NCI-H1048 (cell line): ENCODE measurements at places on chromosomes 3 and 15.

- no peak for DNase-seq
These were observed 160.9 kb downstream of the TIGIT start for GRCh38 chr3:114454551-114455251.

DNA sequence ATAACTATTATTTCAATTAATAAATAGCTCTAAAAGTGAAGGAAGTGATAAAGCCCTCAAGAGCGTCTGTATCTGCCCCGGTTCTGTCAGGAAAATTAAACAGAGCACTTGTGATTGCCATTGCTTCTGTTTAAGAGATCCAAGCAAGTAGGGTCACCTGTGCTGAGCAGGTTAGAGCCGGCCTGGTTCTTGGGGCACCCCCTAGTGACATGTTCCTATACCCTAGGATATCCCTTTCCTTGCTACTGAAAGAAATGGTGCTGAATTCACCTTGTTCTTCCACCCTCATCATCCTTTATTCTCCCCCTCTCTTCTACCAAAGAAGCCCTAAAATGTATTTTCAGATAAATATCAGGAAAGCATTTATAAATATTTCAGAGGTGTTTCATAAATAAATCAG is 323.5 kb downstream of the RORA start:
- no peak for DNase-seq

- no peak for DNase-seq
These were observed 334.7 kb downstream of the NLGN1 start for GRCh38 chr3:173732237-173732636.

DNA sequence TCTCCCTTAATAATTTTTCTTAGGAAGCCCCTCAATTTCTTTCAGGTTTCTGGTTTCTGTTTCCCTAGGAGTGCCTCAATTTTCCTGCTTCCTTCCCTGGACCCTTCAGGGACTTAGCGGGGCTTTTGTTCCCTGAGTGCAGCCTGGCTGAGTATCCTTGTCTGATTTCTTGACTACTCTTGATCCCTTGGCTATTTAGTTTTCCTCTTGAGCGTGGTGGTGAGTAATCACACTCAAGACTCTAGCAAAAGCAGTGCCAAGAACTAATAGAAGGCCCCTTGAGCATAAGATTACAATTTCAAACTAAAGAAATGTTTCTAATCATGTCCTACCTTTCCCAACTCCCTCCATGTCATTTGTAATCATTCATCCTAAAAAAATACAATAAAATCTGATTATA is 94.3 kb upstream of the C3orf80 start:
- no peak for DNase-seq

DNA sequence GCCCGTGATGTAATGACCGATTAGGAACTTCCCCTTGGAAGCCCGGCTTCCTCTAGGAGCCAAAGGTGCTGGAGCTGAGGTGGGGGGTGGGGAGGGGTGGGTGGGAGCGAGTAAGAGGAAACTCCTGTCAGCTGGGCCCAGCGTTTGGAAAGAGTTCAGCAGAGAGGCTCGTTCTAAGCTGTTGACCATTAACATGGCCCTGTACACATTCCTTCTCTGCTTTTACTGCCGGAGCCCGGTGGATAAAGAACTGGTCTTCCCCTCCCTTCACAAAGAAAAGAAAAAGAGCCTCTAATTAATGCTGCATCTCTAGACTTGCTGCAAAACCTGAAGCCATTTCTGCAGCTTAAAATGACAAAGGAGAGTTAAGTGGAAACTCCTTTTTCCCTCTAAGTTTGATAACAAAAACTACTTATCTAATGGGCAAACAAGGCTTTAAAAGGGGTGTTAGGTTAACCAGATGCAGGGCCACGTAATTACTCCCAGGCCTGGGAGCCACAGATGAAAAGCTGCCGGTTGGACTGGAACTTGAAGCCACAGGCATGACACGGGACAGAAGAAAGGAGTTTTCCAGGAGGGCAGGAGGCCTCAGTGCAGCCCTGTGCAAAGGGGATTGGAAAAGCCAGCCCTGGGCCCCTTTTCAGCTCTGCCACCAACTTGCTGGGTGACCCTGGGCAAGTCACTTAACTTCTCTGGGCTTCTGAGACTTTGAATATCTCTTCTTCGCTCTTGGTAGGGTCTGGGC is 71.3 kb downstream of the SMAD6 start:
- DNase-seq, result no peak

GRCh38 chr15:32852017-32852416 is 134.2 kb downstream of the GREM1 start:
- DNase-seq, result no peak

DNA sequence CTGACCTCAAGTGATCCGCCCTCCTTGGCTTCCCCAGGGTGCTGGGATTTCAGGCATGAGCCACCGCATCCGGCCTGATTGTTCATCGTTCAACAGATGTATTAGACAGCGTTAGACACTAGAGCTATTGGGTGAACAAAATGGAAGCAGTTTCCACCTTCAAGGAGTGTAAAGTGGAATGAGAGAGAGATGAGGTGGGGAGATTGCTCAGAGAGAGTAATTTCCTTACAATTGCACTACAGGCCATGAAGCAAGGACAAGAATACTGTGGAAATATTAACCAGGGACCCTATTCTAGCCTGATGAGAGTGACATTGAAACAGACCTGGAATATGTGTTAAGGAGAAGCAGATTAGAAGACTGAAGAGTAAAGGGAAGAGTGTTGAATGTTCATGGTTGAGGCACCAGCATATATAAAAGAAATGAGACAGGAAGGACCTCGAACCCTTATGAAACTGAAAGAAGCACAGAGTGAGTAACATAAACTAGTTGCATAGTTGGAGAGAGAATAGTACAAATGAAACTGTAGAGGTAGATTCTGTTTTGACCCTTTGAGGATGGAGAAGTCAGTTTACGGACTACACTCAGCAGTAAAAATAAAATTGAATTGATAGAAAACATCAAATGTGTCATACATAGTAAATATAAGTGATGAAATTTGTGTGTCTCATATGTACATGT is 7.2 kb downstream of the RTF1 start:
- no peak for DNase-seq

DNA sequence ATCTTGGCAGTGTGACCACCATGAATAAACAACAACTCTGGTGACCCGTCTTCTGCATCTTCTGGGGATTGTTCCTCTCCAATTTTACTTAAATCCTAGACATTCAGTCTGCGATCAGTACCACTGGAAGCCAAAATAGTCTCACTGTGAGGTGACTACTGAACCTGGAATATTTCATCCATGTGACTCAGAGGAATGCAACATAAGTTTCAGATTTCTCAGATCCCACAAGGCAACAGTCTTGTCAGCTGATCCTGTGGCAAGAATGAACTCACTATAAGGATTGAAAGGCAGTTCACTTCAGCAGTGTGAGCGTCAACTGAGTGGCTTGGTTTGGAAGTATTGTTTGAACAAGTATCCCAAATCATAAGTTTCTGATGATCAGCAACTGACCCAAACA is 13.2 kb downstream of the NSUN3 start:
- DNase-seq, result no peak

GRCh38 chr15:43273243-43273642 is 6.5 kb upstream of the TGM5 start:
- no peak for DNase-seq

DNA sequence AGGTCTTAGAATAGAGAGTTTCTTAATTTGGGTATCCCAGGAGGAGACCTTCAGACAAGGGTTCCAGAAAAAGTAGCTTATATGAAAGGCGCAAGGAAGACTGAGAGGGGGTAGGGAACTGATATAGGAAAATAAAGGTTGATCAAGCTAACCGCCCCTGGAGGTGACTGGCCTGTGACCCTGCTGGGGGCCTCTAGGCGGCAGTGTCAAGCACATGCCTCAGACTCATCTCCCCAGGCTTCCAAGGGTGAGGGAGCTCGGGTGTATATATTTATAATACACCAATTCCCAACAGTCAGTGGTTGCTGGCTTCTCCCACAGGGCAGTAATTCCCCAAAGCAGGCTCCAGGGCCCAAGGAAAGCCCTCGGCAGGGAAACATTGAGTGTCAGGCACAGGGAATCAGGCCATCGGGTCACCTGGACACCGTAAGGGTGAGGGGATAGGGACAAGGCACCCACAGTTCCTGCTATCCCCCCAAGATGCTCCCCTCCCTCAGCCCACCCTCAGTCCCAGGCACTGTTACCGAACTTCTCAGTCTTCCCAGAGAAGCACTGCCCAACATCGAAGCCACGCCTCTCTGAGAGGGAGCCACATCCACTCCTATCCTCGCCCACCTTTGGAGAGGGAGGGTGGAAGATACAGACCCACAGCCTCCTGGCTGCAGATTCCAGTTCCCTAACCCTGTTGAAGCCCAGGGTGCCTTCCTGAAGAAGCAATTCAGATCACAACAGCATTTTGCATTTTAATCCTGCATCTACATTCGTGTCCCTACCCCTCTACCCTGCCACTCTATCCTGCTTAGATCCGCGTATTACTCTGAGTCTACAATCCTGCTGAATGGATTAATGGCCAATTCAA is 19.5 kb upstream of the CAV3 start:
- no peak for DNase-seq

GRCh38 chr3:150270883-150271590 is 137.1 kb upstream of the TSC22D2 start:
- DNase-seq, result no peak

GRCh38 chr15:29666241-29666640 is 156.0 kb downstream of the TJP1 start:
- DNase-seq, result no peak

- no peak for DNase-seq
These were observed 18.7 kb downstream of the OR5H15 start for GRCh38 chr3:98185180-98185579.

DNA sequence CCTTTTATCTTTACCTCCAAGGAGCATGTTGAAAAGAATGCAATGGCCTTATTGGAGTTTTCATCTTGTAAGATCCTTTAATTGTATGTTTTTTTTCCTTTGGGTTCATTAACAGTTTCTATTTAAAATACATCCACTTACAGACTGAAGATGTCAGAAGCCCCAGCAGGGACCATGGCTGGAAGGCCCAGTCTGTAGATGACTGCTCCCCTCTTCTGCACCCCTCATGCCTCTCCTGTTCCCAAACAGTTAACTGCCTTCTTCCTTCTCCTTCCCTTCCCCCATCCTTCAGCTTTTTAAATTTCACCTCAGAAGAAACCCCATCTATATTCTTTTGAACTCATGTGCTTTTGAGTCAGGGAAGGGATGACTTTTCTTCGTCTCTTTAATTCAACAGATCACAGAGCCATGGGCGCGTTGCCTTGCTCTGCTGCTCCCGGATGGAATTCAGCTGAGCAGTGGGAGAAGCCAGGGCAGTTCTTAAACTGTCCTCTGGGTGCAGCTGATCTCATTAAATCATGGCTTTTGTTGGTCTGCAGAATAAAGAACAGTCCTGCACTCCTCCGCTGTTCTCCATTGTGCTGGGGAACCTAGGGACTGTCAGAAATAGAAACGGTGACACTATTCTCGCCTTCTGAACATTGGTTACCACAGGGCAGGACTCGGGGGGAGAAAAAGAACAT is 71.5 kb upstream of the EIF1B start:
- no peak for DNase-seq

DNA sequence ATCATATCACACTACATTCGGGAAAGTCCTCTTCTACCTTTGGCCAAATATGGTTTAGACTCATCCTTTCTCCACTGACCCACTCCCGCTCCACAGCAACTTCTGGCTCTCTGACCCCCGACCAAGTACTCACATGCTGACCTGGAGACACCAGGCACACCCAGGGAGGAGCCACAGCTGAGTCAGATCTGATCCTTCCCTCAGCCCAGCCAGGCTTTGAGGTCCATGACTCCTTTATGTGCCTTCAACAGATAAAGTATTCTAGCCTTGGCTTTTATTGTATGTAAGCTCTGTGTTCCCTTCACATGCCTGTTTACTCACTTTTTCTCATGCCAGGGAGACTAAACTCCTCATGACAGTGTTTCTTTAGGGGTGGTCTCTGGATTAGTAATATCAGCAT is 166.9 kb upstream of the UMPS start:
- DNase-seq, result no peak

GRCh38 chr3:40996827-40997710 is 202.2 kb upstream of the CTNNB1 start:
- DNase-seq, result no peak

DNA sequence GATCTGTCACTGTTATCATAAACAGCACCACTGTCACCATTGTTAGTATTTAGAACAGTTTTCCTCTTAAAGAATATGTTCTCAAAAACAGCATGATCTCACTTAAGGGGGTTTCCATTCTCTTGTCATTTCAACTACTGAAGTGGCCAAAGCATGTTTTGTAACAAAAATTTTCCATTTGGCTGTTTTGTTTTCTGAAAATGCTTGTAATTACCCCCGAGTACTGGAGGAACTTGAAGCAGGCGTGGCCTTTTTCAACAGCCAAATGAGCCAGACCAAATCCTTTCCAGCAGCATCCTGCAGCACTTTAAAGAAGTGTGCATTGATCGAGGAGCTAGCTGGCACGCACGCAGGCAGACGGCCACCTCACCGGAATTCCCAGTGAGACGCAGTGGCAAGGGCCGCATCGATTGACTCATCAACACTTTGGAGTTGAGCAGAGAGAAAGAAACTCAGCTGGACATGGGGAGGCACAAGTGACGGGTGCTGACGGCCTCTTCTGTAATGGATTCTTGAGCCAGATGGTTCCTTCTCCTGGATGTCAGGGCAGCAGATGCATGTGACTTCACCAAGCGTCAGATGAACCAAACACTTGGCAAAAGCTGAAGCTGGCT is 234.3 kb upstream of the IGF1R start:
- no peak for DNase-seq

DNA sequence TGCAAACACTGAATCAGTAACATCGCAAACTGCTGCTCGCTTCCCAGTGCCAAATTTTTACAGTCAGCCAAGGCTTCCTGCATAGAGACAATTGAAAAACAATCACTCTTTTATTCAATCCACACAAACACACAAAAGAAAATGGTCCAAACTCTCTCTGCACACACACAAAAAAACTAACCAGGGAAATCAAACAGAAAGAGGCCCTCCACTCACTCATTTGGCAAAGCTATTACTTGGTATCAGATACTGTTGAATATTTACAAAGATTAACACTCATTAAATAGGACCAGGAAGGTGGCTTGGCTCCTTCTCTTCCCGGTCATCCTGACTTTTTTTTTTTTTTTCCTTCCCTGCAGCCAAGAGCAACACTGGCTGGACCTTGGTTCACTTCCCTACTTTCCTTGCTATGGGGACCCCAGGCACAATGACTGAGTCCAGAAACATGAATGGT is 62.4 kb upstream of the SPATA12 start:
- no peak for DNase-seq

DNA sequence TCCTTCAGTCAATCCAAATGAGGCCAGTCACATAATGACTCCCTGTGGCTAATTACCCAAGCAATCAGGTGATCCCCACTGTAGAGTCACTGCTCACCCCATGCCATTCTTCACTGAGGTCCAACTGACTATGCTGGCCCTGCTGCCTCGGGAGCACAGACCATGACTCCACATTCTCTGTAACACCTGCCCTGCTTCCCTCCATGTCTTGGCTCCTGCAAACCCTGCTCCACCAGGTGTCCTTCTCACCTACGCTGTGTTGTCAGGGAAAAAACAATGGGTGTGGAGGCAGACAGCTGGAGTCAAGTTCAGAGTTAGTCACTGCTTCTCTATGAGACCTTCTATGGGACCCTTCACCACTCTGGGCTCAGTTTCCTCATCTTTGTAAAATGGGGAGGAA is 6.1 kb upstream of the SFMBT1 start:
- no peak for DNase-seq

- no peak for DNase-seq
These were observed 476.3 kb downstream of the RBMS3 start for GRCh38 chr3:29757054-29757777.
